Fibroblast of skin of left quadriceps (primary cell): ENCODE measurements at places on chromosomes 12 and 14.

GRCh38 chr12:66755727-66756395, 77.0 kb upstream of the GRIP1 start:
- no peak for DNase-seq

GRCh38 chr12:1842183-1842904, 22.0 kb downstream of the LRTM2 start:
- DNase-seq, result no peak

GRCh38 chr12:46744283-46744682, 81.5 kb downstream of the SLC38A4 start:
- peak; percentile 37 for DNase-seq

- no peak for DNase-seq
Observed at GRCh38 chr12:54521293-54522060, 23.9 kb downstream of the NCKAP1L start.

DNA sequence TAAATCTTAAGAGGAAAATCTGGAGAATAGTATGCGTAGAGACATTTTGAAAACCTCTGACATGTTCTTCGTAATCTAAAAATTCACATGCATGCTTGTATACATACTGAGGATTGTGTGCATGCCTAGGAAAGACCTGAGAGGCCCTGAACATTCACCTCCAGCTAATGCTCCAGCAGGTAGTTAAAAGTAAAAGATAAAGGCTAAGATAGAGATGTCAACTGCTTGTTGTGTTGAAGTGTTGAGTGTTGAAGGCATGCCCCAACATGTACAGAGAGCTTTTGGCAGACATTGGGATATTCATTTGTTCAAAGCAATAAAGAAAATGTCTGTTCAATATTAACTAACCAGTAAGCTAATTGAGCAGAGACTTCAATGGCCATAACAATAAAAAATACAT, 118.6 kb upstream of the SYT1 start:
- DNase-seq, result no peak

DNA sequence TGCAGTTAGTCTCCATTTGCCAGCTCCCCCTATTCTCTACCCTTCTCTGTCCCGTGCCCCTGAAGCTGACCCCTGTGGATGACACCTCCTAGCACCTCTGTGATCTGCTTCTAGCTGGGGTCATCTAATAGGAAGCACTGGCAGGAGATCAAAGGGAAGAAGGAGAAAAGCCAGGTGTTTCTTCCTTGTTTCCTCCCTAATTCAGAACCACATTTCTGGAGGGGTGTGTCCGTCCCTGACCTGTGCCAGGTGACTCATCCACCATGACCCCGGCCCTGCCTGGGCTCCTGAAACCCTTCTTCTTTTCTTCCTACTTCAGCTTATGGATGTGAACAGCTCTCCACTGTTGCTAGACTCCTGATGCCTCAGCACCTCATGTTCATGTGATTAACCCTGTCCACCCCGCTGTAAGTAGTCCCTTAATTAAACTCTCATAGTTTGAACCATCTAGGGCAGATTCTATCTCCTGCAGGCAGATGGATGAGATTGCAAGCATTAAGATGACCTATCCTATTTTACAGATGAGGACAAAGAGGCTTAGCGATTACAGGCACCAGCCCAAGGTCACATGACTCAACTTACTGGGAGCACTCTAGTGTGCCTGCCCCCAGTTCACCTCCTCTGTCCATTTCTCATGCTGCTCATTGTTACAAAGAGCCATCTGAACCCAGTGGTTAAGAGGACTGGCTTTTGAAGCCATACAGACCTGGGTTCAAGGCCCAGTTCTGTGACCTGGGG, 770.5 kb downstream of the MED13L start:
- DNase-seq, result no peak

DNA sequence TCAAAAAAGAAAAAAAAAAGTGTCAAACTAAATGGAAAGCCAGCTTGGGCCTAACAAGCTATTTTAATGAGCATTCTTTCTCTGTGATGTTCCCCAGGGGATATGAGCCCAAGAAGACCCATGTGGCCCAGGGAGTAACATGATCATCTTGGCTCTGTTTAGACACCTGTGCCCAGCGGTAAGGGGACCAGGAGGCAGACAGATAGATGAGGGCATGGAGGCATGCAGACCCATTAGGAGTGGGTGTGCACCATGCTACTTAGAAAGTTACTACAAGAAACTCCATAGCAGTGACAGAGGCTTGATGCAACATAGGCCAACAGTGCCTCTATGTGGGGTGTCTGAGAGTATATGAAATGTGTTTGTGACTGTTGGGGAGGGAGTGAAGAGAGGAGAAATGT, 3.1 kb upstream of the CREBL2 start:
- DNase-seq, result no peak

- no peak for DNase-seq
Observed at GRCh38 chr12:117572755-117573154, 211.3 kb upstream of the NOS1 start.

GRCh38 chr12:96020314-96021003, 14.9 kb downstream of the LTA4H start:
- no peak for DNase-seq

GRCh38 chr14:93712079-93712837, 76.0 kb downstream of the PRIMA1 start:
- DNase-seq, result no peak

DNA sequence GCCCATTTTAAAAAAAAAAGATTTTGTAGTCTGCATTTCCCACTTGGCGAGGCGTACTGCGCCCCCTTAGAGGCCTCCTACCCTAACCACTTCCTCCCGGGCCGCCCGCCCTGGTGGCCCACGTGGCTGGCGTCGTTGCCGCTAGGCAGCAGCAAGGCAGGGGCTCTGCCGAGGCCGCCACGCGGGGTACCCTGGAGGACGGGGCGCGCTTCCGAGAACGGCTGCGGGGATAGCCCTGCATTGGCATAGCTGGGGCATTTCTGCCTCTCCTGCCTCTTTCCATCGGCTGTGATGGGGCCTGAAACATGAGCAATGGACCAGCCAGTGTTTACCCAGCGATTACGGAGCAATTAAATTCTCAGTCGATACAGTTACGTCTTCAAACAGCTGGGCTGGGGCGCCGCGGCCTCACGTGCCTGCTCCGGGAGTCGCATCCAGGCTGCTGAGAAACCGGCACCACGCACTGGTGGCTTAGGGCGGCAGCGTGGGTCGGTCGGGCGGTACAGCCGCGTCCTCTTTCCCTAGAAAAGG, 38.0 kb downstream of the IQSEC3 start:
- DNase-seq, result no peak

DNA sequence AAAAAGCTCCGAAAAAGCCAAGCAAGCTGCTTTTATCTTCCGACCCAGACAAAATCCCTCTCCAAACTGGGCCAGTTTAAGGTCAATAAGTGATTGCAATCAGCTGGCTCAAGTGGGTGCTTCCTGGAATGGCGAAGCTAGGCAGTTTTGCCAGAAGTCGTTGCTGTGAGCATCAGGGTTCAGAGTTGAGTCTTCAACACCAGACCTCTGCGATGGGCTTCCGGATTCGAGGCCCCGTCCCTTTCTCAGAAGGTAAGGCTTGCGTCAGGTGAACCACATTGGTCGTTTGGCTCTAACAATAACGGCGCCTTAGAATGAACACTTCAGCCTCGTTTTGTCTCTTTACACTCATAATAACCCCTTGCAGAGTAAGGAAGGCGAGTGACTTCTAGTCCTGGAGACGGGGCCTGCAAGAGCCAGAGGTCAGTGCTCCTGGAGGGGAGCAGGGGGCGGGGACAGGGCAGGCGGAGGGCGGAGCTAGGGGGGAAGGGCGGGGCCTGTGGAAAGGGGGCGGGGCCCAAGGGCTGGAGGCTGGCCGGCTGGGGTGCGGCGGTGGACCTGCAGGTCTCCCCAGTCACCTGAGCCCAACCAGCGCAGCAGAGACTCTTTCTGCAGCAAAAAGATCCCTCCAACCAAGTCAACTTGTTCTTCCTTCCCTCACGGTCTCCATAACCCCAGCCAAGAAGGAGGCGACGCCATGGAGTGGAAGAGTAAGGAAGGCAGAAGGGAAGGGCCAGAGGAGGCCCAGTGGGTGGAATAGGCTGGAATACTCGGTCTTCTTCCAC, 34.0 kb upstream of the NFYB start:
- DNase-seq, result no peak

DNA sequence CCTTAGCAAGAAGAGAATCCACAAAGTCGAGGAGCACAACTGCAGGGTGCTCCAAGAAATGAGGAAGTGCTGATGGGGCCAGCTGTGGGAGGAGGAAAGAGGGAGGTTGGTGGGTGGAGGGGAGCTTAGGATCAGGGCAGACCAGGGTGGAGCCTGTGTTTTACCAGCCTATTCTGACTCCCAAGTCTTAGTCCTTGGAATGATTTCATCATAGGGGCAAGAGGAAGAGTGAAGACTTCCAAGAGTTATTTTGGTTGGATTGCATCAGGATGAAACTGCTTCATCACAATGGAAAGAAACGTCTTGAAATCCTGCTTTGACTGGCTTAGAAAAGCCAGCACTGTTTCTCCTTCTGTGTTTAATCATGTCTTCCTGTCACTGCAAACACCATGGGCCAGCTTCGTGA, 194.0 kb downstream of the DPF3 start:
- DNase-seq, result peak; percentile 82

GRCh38 chr12:31783996-31784645, 55.3 kb upstream of the AMN1 start:
- DNase-seq, result no peak

DNA sequence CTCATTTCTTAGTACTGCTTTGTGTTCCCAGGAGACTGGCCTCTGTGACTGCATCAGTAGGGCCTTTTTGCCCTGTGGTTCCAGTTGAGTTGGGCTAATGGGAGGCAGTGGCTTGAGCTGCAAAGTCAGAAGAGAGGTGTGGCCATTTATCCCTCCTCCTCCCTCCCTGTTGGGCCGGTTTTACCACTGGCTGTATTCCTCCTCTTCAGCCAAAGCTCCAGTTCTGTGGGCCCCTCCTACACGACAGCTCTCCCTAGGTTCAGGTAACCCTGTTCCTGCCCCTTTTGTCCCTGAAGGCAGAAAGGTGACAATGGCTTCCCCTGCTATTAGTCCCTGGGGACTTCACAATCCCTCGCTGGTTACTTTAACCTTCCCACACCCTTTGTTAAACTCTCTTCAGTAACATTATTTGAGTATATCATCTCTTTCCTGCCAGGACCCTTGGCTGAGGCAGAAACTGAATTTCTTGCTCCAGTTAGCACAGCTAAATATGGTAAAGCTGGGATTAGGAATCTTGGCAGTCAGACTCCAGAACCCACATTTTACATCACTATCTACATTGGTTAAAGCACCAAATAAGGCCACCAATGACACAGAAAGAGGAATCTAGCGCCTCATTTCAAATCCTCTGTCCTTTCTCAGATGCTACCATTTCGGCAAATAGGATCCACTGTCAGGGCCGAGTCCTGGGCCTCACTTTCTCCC, 121.9 kb upstream of the SLC35F4 start:
- no peak for DNase-seq

- DNase-seq, result no peak
Observed at GRCh38 chr12:20101046-20101445, 267.3 kb upstream of the PDE3A start.

- DNase-seq, result peak; percentile 83
Observed at GRCh38 chr12:116434155-116435011, 124.8 kb upstream of the MAP1LC3B2 start.

- no peak for DNase-seq
Observed at GRCh38 chr12:27164330-27165040, 79.6 kb upstream of the STK38L start.

GRCh38 chr12:78968226-78968625, 103.7 kb downstream of the SYT1 start:
- peak; percentile 31 for DNase-seq

DNA sequence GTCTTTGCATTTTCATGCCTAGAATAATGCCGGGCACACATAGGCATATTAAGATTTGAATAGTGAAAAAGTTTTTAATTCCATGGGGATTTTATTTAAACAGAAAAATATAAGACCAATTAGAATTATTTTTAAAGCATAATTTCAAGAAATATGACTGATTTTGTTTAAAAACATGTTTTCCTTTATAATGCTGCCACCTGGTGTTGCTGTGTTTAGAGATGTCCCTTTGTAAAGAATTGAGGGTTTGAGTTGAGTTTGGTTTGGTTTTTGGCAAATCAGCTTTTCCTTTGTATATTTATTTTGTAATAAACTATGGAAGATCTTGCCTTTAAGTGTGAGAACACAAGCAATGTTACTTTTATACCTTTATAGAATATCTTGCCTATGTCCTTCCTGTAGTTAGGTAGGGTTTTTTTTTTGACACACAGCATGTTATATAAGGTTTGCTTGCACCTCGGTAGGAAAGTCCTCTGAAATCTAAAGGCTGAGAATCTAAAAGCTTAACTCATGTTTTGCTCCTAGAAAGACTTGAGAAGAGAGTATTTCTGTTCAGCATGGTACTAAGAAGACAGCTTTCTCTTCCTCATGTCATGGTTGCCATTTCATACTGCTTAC, 31.4 kb upstream of the SNAPC1 start:
- DNase-seq, result no peak

DNA sequence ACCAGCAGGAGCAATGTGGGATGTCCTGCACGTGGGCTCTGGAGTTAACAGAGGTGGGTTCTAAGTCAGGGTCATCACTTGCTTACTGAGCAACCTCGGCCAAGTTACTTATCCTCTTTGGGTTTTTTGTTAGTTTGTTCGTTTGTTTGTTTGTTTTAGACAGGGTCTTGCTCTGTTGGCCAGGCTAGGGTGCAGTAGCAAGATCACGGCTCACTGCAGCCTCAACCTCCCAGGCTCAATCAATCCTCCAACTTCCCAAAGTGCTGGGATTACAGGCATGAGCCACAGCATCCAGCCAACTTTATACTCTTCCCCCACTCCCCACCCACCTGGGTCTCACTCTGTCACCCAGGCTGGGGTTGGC, 78.4 kb downstream of the SETD3 start:
- no peak for DNase-seq

- no peak for DNase-seq
Observed at GRCh38 chr12:72264548-72265175, 7.5 kb upstream of the TRHDE start.

GRCh38 chr12:106187155-106187789, 48.5 kb upstream of the NUAK1 start:
- DNase-seq, result no peak

DNA sequence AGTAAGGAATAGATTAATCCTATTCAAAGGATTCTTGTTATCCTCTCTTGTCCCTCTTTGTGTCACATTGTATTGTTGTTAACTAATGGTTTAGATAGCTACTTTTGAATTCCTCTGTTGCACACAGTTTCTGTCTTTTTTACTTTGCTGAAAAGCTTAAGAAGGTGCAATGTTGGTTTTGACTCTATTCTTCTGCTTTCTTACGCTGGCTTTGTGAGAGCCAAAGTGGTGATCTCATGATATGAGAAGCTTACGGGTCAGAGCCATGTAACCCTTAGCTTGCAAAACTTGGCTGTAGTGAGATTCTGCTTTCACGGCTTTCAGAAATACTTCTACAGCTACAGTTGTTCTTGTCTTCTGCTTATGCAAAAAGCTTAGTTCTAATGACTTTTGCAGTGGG, 239.7 kb downstream of the TRHDE start:
- DNase-seq, result no peak
